CD4-positive, alpha-beta T cell (primary cell): ENCODE measurements at places on chromosomes 3 and 15. TPM values are rescaled to one million over a fixed set of nuclear protein-coding genes. Genes with fewer than 3 reads are reported as not detected.
A peak's percentile ranks its signal among the peaks of the same experiment; 100 is the strongest.

DNA sequence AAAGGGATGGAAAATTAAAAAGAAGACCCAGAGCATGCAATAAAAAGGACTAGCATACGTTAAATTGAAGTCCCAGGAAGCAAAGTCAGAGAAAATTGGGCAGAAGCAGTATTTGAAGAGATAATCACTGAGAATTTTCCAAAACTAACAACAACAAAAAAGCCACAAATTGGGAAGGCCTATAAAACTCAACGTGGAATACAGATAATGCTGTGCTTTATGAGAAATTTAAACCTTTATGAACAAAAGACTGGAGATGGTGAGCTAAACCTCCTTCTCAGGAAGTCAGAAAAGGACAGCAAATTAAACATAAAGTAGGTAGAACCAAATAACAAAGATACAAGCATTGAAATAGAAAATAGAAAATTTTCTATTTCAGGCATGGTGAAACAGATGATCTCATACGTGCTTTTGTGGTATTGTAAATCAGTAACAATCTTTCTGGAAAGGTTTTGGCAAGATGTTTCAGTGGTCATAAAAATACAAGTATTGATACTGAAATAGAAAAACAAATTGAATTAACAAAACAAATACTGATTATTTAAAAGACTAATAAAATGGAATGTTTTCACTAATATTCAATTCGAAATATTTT is 55.6 kb downstream of the LYSMD4 start:
- DNase-seq, result no peak

- DNase-seq, result no peak
These were observed 28.9 kb downstream of the IDH3A start for GRCh38 chr15:78178064-78178463.

- DNase-seq, result no peak
These were observed 252.3 kb downstream of the OCA2 start for GRCh38 chr15:27846722-27847395.

DNA sequence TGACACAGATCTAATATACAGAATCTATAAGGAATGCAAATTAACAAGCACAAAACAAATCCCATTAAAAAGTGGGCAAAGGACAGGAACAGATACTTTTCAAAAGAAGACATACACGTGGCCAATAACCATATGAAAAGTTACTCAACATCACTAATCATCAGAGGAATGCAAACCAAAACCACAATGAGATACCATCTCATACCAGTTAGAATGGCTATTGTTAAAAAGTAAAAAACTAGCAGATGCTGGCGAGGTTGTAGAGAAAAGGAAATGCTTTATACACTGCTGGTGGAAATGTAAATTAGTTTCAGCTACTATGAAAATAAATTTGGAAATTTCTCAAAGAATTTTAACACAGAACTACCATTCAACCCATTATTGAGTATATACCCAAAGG is 50.7 kb downstream of the ADAMTS17 start:
- DNase-seq, result no peak

GRCh38 chr3:122938783-122939425 is 88.7 kb downstream of the SEMA5B start:
- peak; percentile 43 for DNase-seq

GRCh38 chr15:25676070-25676469 is 187.1 kb downstream of the ATP10A start:
- no peak for DNase-seq

- no peak for DNase-seq
These were observed 376.5 kb upstream of the ZNF717 start for GRCh38 chr3:76161856-76162255.

- no peak for DNase-seq
These were observed 528.6 kb downstream of the TAFA4 start for GRCh38 chr3:68403741-68404140.

GRCh38 chr3:28867836-28868235 is 413.0 kb upstream of the RBMS3 start:
- no peak for DNase-seq

- no peak for DNase-seq
These were observed 4.2 kb upstream of the WNT5A start for GRCh38 chr3:55491296-55491816.

- no peak for DNase-seq
These were observed 11.5 kb upstream of the PCSK6 start for GRCh38 chr15:101500865-101501551.

DNA sequence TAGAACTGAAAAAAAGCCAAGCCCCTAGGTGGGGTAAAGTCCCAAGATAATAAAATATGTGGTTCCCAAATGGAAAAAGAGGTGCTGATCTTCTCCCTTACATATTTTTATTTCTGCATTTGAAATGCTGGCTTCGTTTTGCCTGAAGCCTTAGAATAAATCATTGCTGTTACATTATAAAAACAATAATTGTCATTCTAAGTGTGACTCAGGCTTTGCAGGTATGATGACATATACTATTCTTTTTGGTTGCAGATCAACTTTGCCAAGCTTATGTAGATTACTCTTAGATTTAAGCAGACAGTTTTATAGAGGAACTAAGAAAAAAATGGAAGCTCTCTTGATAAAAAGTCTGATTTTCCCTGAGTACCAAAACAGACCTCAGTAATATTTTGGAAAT is 7.5 kb downstream of the IDH3A start:
- no peak for DNase-seq

Gene P2RY12
- total RNA-seq, result not detected
